COR-L47 (cell line): ENCODE measurements at places on chromosomes 7 and 10.

DNA sequence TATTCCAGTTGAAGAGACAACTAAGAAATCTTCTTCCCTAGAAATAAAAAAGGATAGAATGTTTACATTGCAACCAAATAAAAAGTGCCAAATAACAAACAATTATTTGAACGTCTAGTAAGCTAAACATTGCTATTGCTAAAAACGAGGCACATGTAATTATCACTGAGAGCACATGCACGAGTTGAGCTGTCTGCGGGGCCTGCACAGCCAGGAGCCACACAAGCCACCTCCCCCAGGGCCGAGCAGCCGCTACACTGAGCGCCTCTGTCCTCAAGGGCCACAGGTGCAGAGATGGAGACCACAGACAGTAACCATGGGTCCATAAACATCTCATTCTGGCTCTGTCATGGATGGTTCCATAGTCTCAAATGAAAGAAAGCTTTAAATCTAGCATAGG, 17.2 kb downstream of the NCAPG2 start:
- no peak for DNase-seq

DNA sequence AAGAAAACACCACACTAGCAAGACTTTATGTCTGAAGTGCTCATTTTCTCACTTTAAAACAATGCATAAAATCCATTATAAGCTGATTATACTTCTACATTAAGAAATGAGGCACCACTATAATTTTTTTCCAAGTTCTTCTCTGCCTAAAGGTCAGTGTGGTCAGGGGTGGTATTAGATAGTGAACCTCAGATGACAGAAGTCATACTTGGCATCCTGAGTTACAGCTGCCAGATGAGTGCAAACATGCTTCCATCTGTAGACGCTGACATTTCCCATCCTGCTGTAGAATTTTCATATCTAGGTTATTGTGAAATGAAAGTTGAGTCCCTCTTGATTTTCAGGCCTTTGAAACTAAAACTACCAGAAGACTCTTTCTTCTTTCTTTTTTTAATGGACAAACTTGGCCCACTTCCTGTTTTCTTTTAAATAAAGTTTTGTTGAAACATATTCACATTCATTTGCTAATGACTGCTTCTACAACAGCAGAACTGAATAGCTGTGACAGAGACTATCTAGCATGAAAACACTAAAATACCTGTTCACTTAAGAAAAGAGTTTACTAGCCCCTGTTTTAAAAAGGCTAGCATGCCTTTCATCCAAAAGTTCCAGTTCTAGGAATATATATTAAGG, 900.8 kb downstream of the XPNPEP1 start:
- no peak for DNase-seq

DNA sequence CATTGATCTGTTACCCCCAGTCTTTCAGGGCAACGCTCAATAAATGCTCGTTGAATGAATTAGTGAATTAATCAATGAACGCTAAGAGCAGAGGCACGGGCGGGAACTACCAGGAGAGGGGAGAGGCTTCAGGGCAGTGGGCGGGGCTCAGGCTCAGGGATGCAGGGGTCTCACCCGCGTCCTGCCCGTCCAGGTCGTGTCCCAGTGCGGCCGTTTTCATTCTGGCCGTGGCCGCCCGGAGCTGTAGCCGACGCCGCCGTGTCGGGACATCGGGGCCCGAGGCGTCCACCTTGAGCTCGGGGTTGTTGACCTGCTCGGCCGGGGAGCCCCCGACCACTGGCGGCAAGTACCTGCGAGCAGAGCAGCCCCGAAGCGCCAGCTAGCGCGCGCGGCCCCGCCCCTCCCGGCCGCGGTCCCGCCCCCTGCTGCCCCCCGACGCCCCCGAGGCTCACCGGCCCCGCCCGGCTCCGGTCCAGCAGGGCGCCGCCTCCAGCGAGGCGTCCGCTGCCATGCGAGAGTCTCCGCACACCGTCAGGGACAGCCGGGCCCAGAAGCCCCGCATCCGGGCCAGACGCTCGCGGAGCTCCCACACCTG, 2.8 kb upstream of the GAL3ST4 start:
- DNase-seq, result peak; percentile 20

GRCh38 chr7:155344618-155345433, 47.1 kb downstream of the INSIG1 start:
- peak; percentile 75 for DNase-seq

- DNase-seq, result no peak
Measured at GRCh38 chr10:21494191-21495001, 31.1 kb downstream of the SKIDA1 start.

- no peak for DNase-seq
Measured at GRCh38 chr7:131570401-131570800, 14.0 kb upstream of the PODXL start.
